Fibroblast of the aortic adventitia (primary cell): ENCODE measurements at places on chromosomes 6 and 20.

DNA sequence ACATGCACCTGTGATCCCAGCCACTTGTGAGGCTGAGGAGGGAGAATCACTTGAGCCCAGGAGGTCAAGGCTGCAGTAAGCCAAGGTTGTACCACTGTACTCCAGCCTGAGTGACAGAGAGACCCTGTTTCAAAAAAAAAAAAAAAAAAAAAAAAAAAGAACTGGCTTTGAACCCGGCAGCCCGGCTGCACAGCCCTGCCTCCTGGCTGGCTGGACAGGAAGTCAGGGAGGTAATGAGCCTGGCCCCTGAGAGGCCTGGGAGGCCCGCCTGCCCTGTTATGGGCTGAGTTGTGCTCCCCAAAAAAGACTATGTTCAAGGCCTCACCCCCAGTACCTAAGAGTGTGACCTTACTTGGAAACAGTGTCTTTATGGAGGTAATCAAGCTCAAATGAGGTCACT is 65.6 kb downstream of the ABHD12 start:
- no peak for DNase-seq

DNA sequence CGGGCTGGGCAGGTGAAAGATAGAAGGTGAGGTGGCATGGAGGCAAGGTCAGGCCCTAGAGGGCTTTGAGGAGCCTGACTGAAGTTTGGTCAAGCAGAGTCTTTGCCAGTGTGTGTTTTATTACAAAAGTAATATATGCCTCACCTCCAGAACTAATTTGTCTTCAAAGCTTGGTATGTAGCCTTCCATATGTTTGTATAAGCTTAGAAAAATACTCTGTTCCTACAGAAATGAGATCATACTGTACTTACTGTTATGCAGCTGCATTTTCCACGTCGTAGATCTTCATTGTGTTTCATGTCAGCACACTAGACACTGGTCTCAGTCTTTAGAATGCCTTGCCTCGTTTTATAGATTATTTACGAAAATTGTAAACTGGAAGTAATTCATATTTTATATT is 61.8 kb downstream of the ANKS1A start:
- DNase-seq, result no peak

DNA sequence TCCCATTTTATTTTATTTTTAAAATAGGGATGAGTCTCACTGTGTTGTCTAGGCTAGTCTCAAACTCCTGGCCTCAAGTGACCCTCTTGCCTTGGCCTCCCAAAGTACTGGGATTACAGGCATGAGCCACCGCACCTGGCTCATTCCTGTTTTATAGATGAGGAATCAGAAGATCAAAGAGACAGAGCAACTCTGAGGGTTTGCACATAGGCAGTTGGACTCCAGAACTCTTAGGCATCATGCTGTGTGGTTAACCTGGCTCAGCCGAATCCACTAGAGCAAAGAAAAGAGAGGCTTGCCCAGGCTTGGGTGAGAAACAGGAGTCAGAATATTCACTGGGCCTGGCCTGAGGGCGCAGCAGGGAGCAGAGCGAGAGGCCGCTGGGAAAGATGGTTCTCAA is 9.4 kb downstream of the MYH7B start:
- DNase-seq, result no peak

GRCh38 chr6:36118550-36119107 is 11.7 kb upstream of the MAPK13 start:
- no peak for DNase-seq

DNA sequence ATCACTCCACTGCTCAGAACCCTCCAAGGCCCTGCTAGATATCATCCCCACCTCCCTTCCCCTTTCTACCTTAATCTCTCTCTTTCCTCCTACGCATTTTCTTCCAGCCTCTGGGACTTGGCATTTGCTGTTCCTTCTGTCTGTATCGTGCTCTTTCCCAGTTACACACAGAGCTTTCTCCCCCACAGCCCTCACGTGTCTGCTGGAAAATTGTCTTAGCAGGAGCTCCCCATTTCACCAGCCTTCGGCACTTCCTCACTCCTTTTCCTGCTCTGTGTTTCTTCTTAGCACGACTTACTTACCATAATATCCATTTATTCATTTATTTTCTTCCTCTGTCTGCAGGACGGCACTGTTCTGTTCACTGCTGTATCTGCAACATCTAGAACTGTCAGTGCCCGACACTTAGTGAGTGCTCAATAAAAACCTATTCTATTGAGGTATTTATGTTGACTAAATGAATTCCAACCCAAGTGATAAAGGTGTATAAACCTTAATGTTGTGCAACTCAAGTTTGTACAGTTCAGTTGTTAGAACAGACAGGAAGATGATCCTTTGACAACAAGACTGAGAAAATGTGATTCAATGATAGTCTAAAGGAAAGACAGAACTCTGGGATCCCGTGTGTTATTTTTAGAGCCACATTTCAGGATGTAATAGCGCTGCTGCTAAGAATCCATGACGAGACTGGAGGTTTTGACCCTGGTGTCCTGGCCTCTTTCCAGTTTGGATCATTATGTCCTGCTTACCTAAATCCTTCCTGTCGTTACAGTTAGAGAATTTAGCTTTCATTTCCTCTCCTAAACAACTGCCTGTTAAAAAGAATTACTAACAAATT is 170.1 kb upstream of the LAMP5 start:
- no peak for DNase-seq

DNA sequence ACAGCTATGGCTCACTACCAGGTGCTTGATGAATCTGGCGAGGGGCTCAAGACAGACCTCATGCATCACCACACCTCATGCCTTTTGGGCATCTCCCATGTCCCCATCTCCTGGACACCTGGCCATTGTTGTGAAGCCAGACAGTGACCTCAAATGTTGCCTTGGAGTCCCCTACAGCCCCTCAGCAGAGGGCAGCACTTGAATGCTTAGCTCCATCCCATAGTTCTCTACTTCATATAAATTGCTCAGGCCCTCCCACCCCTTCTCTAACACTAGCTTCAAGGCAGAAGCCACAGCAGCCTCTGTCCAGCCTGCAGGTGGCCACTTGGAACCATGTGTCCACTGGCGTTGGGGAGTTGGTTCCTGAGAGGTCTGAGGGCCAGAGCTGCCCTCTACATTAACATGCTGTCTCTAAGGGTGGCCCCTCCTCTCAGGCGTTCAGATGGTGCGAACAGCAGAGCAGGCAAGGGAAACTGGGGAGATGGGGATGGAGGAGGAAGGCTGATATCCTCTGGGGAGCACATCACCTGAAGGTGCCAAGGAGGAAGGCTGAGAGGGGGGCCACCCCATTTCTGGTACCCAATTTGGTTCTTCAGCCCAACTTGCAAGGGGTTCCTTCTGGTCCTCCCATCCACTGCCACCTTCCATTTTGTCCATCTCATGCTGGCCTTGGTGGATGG is 31.3 kb downstream of the MOCS1 start:
- no peak for DNase-seq

DNA sequence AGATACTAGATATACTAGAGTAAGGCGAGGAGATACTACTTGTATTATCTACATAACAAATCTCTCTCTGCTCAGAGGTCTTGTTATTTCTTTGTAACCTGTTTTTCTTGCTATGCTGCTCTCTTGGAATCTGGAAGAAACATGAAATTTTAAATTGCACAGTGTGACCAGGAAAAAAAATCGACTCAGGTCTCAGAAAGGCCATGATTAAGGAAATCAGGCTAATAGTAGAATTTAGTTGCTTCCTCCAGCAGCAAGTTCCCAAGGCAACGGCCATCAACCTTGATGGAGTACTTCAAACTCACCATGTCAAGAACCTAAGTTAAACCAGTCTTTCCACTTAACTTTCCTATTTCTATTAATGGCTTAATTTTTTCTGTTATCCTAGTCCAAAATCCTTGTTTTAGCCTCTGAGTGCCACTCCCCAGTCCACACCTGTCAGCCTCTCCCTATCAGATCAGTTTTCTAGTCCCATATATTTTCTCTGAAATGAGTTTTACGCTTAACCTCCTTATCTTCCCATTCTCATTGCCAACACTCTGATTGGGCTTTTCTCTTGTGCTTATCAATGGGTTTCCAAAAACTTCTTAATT is 87.7 kb upstream of the BEND3 start:
- DNase-seq, result no peak

GRCh38 chr20:47927385-47927851 is 142.1 kb upstream of the SULF2 start:
- peak; percentile 4 for DNase-seq

GRCh38 chr6:43768983-43769525 is 957 bp upstream of the VEGFA start:
- peak; percentile 98 for DNase-seq

DNA sequence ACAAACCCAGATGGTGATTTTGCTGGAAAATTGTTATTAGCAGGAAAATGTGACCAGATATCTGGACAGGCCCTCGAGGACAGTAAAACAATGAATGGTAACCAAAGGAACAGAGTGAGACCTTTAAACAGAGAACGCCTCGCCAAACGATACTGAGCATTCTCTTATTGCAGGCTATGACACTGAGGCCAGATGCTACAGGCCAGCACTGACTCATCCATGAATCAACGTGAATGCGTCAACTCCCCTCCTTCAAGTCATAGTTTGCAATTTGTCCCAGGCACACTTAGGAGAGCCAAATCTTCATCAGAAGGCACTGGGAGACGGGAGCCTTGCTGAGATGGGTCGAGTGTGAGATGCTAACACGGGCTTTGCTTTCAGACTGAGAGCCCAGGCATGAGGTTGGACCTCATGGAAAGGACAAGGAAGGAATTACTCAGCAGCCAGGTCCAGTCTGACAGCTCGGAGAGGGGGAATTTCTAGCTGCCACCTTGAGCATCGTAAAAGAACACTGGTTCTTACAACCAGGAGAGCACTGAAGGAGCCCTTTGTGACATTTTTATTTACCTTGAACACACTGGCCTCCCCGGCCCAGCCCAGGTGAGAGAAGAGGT is 60.7 kb downstream of the BMP7 start:
- peak; percentile 9 for DNase-seq

DNA sequence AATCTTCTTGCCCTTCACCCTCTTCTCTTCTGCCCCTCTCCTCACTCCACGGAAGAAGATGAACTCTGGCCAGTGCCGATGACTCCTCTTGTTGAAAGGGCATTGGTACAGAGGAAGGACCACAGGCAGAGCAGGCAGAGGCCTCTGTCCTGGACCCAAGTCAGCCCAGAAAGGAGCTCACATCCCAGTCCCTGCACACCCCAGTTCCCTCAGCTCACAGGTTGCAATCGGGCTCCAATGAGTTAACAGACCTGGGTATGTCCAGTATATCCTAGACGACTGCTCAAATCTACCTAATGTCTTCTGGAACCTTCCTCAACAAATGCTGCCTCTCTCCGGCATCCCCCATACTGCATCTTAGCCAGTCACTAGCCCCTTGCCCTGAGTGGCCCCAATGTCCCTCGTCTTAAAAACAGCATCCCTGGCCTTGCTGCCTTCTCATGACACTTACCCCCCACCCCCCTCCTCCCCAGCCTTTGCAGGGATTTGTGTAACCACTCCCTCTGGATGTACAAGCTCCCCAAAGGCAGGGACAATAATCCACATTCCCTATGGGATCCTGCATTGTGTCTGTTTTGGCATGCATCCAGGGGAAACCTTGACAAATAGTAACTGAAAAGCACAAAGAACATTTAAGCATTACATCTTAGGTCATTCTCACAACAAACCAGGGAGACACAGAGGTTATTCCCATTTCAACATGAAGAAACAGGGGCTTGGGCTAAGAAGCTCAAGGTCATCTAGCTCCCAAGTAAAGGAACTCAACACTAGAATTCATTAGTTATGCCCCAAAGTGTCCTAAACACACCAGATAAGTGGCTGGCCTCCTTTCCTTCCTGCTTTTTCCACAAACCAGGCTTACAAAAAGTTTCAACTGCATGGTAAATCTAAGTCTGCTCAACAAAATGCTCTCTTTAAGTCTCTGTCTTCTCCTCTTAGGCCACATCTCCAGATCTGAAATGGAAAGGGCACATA is 45.1 kb downstream of the TRERF1 start:
- peak; percentile 45 for DNase-seq

DNA sequence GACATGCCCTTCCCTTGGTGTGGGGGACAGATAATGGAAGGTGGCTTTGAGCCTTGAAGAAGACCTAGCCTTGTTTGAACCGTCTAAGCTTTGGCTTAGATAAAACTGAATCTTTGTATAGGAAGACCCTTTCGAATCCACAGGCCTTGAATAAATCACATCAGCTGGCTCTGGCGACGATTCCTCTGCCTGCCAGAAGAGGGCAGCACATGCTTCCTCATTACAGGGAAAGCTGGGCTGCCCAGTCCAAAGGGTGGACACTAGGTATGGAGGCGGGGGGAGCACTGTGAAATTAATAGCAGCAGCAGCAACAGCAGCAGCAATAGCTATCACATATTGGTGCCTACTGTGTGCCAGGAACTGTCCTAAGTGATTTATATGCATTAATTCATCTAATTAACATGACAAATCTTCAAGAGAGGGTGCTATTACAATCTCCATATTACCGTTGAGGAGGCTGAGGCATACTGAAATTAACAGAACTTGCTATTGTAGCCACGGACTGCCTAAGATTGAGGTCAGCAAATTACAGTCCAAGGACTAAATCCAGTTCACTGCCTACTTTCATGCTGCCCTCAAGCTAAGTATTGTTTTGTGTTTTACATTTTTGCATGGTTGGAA is 85.1 kb downstream of the CLIC5 start:
- DNase-seq, result peak; percentile 71

GRCh38 chr6:134623401-134623800 is 305.5 kb upstream of the SGK1 start:
- DNase-seq, result no peak

DNA sequence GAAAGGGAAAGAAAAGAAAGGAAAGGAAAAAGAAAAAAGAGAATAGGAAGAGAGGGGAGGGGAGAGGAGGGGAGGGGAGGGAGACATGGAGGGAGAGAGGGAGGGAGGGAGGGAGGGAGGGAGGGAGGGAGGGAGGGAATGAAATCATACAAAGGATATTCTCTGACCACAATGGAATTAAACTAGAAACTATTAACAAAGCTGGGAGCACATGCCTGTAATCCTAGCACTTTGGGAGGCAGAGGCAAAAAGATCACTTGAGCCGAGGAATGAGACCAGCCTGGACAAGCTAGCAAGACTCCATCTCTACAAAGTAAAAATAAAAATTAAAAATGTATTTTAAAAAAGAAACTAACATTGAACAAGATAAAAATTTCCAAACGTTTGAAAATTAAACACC is 62.8 kb downstream of the ILRUN start:
- DNase-seq, result no peak

DNA sequence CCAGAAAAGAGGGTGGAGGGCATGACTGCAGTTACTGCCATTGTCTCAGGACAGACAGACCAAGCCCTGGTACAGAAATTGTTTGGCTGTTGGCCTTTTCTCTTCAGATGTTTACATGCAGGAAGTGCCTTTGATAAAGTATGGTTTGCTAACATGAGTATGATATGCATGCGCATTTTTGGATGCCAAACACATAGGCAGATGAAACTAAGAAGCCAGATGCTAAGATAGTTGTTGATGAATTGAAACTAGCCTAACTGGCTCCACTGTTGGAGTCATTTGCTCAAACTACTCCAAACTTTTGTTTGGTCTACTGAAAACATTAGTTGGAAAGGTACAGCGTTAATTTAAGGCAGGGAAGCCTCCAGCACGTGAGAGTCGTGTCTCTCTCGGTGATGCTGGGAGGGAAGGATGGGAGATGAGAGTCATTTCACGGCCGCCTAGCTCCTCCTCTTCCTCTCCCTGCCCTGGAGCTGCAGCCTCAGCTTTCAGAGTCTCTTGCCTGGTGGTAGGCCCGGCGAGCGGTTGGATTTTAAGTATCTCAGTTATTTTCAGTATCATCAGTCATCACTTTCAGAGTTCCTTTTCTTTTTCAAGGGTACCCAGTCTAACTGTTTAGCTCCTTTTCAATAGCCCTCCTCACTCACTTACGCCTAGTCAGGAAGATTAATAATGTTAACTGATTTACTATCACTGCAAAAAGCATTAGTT is 29.7 kb downstream of the RREB1 start:
- peak; percentile 54 for DNase-seq

- no peak for DNase-seq
Measured at GRCh38 chr6:49815166-49815565, 28.1 kb upstream of the PGK2 start.
